CD8-positive, alpha-beta T cell (primary cell): ENCODE measurements at places on chromosomes 6 and 20. TPM values are rescaled to one million over a fixed set of nuclear protein-coding genes. Genes with fewer than 3 reads are reported as not detected.

The PTCRA gene
- total RNA-seq: not detected

The CHRNA4 gene
- not detected for total RNA-seq

The BPIFB2 gene
- total RNA-seq: not detected

The MRPL14 gene
- 10.5 TPM for total RNA-seq

The MEI4 gene
- total RNA-seq: not detected

The PSMB1 gene
- 108 TPM for total RNA-seq

The DDO gene
- total RNA-seq: not detected

The LAMA4 gene
- not detected for total RNA-seq

The HDGFL1 gene
- not detected for total RNA-seq

The RFX6 gene
- not detected for total RNA-seq

The HMGN3 gene
- 22.3 TPM for total RNA-seq

The GTSF1L gene
- not detected for total RNA-seq
